ENCODE measurements at places on chromosomes 2 and 18. TPM values are rescaled to one million over a fixed set of nuclear protein-coding genes. Genes with fewer than 3 reads are reported as not detected.

Gene OTX1
- total RNA-seq = 1.8 TPM

Gene ASNSD1
- total RNA-seq = 30.8 TPM

Gene RAB6C
- not detected for total RNA-seq

Gene TEX51
- not detected for total RNA-seq

Gene SULT1C4
- total RNA-seq = not detected

Gene KIF5C
- total RNA-seq = 0.39 TPM

Measured in A549 treated with GW870086 at 1 μM for 4 hours (cell line).